ENCODE measurements at places on chromosomes 2 and 18.

DNA sequence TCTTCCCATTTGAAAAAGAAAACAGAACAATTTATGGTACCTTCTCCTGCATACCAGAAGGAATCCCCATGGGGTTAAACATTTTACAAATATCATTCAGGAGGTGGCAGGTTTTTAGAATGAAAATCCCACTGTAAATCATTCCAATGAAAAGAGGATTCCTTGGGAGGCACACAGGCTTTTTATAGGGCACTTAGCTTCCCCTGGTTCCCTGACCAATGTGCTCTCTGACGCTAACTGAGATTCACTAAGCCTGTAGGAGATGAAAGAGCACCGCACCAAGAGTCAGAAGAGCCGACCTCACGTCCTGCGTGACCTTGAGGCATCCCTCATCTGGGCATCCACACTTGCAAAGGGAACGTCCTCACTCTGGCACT lies 82.5 kb downstream of the CMPK2 start:
- no peak for DNase-seq

- no peak for DNase-seq
These were observed 57.8 kb upstream of the CHN1 start for GRCh38 chr2:175062787-175063585.

DNA sequence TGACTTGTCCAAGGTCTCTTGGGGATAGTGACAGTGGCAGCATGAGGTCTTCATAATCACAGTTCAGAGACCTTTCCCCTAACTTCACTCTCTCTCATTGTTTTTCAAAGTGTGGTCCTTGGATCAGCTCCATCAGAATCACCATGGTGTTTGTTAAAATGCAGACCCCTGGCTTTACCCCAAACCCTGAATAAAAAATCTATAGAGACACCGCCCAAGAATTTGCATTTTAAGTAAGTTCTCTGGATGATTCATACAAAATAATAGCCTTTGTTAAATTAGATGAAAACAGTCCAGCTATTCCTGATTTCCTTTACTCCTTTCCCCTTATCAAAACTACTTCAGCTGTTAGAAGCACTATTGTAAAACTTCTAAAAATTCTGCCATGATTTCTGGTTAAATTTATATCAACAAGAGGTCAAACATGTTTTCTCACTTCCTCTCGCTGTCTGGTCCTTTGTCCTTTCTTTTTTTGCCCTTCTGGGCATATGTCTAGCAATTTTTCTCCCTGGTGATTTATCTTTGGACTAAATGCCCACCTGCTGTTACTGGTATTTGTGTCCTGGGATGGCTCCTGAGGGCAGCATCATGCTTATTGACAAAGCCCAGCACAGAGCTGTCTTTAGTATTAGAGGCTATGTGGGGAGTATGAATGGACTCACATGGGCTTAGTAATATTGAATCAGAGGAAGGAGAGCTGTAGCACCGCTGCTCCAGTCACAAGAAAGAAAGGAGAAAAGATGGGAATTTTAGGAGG lies 63.4 kb downstream of the LHCGR start:
- no peak for DNase-seq

DNA sequence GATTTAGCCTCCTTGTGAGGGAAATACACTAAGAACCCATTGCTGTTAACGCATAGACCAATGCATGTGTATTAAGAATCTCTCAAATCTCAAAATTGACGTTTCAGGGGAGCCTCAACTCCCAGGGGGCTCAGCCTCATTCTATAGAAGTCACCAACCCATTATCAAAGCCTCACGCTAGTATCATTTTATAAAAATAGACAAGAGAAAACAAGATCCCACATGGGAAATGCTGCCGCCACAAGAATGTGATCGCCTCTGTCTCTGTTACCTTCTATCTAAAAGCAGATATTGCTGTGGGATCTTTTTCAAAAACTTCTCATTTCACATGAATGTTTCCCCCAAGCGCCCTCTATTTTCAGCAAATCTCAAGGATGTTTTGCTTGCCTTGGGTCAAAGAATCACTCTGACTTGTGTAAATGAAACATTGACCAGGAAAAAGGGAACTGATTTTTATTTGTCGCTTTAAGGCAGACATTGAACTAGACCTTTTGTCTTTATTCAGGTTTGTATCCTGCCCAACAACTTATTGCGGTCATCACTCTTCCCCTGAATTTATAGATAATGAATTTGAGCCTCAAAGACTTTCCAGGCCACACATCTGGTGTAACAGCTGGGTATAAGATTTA lies 679.0 kb upstream of the ID2 start:
- DNase-seq = no peak

DNA sequence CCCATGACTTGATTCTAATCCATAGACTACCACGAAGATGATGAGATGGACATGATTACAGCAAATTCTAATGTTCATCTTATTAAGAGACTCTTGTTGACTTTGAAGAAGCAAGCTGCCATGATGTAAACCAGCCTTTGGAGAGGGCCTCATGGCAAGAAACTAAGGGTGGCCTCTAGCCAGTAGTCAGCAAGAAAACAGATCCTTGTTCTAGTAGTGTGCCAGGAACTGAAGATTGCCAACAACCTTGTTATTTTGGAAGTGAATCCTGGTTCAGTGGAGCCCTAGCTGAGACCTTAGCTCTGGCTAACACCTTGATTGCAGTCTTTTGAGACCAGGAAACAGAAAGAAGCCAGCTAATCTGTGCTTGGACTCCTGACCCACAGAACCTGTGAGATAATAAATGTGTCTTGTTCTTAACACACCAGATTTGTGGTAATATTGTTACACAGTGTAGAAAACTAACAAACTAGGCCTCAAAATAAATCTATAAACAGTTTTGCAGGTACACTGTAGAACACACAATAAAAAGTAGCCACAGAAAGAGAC lies 10.0 kb downstream of the PHOSPHO2 start:
- DNase-seq = no peak

DNA sequence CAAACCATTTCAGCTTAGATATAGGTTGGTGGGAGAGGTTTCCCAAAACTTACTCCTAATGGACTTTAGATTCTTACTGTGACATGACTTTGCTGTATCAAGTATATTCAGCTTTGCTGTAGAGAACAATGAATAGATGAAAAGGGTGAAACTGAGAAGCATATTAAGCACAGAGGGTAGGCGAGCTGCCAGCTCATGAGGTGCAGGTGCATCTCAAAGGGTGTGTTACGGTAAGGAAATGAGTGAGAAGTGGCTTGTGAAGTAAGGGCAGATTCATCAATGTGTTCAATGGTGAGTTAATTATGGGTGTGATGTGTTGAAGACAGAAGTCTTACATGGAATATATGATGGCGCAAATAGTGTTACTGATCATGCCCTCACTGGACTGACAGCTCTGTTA lies 49.3 kb downstream of the CD8B2 start:
- no peak for DNase-seq

DNA sequence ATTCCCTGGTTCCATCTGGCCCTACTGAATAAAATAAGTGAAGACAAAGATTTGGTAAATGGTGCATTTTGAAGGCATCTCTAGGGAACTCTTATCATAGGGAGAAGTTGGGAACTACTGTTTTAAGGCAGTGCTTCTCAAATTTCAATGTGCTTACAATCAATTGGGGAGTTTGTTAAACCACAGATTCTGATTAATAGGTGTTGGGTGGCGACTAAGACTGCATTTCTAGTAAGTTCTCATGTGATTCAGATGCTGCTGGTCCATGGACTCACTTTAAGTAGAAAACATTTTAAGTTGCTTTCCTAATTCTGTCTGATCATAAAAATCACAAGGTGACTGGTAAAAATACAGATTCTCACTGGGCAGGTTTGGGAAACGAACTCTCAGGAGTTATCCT lies 14.6 kb downstream of the FARSB start:
- DNase-seq = no peak

DNA sequence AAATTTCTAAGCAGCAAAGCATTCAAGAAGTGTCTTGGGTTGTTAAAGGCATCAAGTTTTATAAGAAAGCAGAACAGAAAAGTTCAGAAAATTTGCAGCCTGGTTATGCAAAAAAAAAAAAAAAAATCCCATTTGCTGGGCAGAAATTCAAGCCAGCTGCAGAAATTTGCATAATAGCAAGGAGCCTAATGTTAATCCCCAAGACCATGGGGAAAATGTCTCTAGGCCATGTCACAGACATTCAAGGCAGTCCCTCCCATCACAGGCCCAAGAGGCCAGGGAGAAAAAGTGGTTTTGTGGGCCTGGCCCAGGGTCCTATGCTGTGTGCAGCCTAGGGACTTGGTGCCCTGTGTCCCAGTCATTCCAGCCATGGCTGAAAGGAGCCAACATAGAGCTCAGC lies 269.0 kb upstream of the SLC39A10 start:
- no peak for DNase-seq

DNA sequence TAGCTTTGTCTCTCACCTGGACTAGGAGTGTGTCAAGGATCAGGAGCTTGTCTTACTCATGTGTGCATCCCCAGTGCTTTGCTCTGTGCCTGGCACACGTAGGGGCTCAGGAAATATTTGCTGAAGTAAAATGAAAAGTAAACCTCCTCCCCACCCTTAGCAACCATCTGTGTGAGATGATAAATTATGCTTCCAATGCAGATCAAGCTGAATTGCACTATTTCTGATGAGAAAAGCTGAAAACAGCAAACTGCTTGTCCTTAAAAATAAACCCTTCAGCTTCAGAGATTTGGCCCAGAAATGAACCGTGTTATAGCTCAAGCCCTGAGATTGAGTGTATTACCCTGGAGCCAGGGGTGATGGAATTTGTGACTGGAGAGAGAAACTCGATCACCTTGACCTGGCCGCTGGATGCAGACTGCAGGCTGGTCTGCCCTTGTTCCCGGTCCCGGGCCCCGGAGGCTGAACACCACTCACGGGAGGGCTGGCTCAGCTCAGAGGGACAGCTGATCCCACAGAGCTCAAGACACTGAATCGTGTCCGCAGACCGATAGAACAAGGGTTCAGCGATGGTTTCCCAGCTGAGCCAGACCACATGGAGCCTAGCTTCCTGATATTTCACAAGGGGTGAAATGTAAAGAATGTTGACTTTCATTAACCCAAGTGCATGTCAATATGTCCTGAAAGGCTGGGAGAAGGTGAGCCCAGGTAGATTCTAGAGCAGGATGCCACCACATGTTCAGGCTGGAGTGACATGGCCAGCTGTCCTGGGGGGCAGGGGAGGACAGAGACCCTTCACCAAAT lies 50.5 kb downstream of the DDX1 start:
- no peak for DNase-seq

DNA sequence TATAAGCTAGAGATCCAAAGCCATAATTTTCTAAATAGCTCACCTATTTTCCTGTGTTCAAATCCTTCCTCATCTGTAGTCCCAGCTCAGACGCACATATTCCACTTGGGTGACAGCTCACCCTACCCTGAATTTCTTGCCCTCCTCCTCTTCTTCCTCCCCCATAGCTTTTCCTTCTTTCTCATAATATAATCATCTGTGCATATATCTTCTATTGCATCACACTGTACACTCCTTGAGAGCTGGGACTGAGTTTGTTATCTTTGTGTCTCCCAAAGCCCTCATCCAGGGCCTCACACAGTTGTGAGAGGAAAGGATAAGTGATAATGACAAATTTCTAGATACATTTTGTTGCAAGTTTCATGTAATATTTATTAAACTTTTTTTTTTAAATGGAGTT lies 55.9 kb upstream of the RTN4 start:
- DNase-seq = no peak

- no peak for DNase-seq
These were observed 419.0 kb downstream of the DSC3 start for GRCh38 chr18:30623401-30624065.

- no peak for DNase-seq
These were observed 148.4 kb upstream of the SPRED2 start for GRCh38 chr2:65580824-65581223.

DNA sequence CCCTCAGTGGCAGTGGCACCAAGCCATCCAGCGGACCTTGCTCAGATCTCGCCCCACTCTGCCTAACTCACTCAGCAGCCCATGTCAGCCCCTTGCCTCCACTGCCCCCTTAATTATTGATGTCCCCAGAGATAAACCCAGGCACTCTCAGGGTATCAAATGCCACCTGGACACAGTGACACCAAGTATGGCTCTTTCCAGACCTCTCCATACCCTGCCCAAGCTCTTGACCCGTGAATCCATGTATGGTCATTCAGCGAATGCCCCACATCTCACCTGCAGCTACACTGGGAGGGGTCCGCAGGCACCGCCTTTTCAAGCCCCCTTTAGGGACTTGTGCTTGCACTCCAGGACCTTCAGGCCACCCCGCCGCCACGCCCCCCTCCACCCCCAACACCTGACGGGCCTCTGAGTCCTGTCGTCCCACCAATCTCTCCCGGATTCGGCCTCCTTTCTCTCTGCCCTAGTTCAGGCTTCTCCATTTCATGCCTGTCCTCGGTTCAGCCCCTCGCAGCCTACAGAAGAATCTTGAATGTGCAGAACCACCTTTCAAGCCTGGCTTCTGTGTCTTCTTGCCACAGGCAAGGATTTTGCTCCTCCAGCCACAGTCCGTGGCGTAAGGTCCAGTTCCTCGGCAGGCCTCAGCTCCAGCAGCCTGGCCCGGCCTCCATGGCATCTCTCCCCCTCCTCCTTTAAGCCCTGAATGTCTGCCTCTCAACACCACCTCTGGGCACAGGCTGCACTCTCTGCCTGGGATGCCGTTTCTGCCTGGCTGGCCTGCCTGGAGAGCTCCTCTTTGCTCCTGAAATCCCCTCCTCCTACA lies 54.1 kb upstream of the ODC1 start:
- DNase-seq = no peak

GRCh38 chr2:51232027-51232426 lies 200.1 kb upstream of the NRXN1 start:
- DNase-seq = no peak

DNA sequence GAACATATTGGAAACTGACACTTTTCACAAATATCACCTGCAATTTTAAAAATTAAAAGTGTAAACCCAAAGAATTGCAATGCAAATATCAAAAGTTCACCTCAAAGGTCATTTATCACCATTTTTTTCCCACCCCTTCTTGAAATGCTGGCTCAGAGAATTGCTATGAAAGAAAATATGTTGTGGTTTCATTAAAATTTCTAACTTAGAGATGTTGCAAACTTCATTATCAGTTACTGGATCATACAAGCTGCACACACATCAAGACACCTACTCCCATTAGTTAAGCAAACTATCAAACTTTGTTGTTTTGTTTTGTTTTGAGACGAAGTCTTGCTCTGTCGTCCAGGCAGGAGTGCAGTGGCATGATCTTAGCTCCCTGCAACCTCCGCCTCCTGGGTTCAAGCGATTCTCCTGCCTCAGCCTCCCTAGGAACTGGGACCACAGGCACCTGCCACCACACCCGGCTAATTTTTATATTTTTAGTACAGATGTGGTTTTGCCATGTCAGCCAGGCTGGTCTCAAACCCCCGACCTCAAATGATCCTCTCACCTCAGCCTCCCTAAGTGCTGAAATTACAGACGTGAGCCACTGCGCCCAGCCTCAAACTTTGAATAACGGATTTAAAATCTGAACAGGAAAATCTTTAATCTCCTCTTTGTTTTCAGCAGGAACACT lies 37.0 kb downstream of the STK39 start:
- DNase-seq = no peak

GRCh38 chr2:207155516-207156444 lies 10.0 kb downstream of the KLF7 start:
- no peak for DNase-seq

Measured in NCI-H460 (cell line).